GM06990 (cell line): ENCODE measurements at places on chromosomes 1 and 21.

GRCh38 chr1:204858363-204858821, 12.3 kb upstream of the NFASC start:
- DNase-seq, result no peak

DNA sequence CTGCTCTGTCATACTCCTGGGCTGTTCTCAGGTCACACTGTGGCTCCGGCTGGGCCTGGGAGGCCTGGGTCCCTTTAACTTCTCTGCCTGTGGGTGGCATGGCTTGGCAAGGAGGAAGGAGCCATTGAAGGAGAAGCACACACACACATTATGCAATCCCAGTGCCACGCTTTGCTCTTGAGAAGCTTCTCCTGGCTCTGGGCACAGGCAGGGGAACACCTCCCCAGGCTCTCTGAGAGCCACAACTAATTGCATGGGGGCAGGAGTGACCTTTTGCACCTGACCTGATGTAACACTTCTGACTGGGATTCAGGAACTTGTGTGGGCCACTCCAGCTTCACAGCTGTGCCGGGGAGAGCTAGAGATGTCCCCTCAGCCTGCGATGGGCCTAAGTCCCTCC, 23.1 kb downstream of the LGR6 start:
- no peak for DNase-seq

- DNase-seq, result no peak
Observed at GRCh38 chr1:177164380-177165068, at the start of gene ASTN1. TSS of gene ASTN1 (minus strand) at chr1:177164712. CDS start at chr1:177164676, 36 bp downstream.

- peak; percentile 28 for DNase-seq
Observed at GRCh38 chr1:207868251-207868773, 42.6 kb downstream of the CD34 start.

DNA sequence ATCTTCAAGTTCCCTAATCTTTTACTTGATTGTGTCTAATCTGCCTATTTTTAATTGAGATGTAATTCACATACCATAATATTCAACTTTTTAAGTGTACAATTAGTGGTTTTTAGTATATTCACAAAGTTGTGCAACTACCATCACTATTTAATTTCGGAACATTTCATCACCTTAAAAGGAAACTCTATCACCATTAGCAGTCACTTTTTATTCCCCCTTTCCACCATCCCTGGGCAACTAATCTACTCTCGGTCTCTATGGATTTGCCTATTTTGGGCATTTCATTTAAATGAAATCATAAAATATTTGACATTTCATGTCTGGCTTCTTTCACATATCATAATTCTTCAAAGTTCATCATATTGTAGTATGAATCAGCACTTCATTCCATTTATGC, 30.6 kb upstream of the HYI start:
- DNase-seq, result no peak

DNA sequence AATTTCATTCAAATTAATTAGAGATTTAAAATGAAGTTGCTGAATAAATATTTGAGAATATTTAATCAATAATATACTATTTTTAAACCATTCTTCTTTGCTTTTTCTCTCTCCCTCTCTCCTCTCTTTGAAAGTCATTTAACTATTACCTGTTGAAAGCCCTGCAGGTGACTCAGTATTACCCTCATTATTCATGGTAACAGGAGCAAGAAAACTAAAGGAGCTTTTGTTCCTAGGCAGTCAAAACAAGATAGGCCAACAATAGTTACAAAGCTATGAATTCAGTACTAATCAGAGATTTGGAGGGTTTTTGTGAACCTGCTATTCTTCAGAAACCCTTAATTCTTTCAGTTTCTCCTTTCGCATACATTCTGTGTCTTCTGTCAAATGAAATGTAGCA, 721.3 kb upstream of the NCAM2 start:
- no peak for DNase-seq

DNA sequence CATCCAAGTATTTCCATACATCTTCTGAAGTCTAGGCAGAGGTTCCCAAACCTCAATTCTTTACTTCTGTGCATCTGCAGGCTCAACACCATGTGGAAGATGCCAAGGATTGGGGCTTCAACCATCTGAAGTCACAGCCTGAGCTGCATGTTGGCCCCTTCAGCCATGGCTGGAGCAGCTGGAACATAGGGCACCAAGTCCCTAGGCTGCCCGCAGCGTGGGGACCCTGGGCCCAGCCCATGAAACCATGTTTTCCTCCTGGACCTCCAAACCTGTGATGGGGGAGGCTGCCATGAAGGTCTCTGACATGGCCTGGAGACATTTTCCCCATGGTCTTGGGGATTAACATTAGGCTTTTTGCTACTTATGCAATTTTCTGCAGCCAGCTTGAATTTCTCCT, 729.8 kb downstream of the KCNT2 start:
- no peak for DNase-seq

DNA sequence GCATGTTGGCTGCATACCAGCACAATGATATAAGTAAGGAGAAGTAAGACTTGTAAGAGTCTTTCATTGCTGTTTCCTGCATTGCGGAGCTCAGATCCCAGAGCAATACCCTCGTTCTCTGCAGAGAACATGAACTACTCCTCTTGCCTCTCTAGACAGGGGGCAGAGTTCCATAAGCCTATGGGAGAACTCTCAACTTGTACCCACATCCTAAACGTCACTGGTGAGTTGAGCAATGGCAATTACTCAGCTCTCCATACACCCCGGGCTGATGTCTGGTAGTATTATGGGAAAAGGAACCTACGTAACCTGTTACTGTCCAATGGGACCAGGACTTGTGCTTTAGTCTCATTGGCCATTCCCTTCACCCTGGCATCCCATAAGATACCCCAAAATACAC, 27.3 kb upstream of the ZNF496 start:
- no peak for DNase-seq

GRCh38 chr1:202938287-202938925, 11.4 kb upstream of the KLHL12 start:
- DNase-seq, result no peak

- DNase-seq, result no peak
Observed at GRCh38 chr1:242139986-242140385, 141.1 kb upstream of the MAP1LC3C start.

GRCh38 chr1:163170975-163171676, 31.6 kb downstream of the RGS5 start:
- no peak for DNase-seq

GRCh38 chr1:32963746-32964460, 706 bp downstream of the RNF19B start:
- DNase-seq, result peak; percentile 76

GRCh38 chr1:18936814-18937481, 19.5 kb downstream of the IFFO2 start:
- DNase-seq, result no peak

DNA sequence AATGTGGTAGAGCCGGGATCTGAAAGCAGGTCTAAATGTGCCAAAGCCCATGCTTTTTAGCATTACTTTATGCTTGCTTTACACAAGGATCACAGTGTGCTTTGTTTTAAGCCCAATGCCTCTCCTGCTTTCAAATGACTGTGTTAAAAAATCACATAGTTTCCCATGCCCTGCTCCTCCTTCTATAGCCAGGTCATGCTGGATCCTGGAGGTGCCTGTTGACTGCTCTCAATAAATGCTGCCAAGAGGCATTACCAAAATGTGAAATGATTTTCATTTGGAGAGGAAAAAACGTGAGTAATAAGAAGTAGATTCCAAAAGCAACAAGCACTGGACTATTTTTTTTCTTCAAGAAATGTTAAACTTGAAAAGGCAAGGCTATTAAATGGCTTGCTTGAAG, 420.7 kb upstream of the USP24 start:
- no peak for DNase-seq

GRCh38 chr1:96095849-96096612, 625.6 kb upstream of the PTBP2 start:
- DNase-seq, result no peak

DNA sequence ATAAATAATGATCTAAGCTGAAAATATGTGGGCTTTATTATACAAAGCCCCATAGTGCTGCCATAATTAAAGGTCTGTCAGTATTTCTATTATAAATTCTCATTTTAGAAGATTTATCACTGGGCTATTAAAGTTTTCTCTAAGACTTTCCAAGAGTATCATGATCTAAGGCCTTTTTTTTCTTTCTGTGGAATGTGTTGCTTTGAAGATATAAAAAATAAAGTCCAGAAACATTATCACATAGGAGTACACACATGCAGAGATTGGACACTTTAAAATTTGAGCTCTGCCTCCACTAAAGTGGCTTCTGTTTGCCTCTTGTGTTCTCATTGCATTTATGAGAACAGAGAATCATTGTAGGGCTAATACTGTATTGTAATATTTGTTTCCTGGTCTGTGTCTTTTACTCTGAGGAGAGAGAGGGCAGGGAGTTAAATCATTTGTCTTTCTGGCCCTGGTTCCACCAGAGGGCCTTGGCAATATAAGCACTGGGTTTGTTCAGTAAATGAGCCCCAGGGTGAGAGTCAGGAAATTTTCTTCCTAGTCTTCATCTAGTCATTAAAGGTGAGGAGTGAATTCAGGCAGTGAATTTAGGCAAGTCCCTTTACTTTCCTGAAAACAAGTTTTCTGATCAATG, 70.2 kb downstream of the NFIA start:
- DNase-seq, result no peak

- no peak for DNase-seq
Observed at GRCh38 chr1:245842106-245842505, 665.0 kb downstream of the SMYD3 start.

DNA sequence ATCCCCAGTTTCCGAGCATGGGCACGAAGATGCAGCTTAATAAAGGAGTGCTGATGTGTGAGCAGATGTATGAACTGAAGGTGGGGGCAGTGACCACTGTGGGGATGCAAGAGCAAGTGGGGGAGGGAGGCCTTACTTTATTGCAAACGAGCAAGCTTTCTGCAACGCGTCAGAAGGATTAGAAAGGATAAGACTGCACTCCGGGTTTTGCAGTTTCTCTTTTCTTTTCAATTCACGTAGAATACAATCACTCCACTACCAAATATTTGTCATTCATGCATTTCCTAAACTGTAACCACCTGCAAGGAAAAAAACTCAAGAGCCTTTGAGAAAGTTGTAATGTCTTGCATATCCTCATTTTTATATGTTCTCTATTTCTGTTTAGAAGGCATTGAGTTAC, 4.3 kb upstream of the OR2C3 start:
- DNase-seq, result no peak

GRCh38 chr1:71435951-71436350, 355.1 kb upstream of the ZRANB2 start:
- DNase-seq, result no peak

GRCh38 chr1:73789965-73790364, 408.0 kb downstream of the LRRIQ3 start:
- no peak for DNase-seq
